Fibroblast of upper back skin (primary cell): ENCODE measurements at places on chromosomes 1 and 21.

DNA sequence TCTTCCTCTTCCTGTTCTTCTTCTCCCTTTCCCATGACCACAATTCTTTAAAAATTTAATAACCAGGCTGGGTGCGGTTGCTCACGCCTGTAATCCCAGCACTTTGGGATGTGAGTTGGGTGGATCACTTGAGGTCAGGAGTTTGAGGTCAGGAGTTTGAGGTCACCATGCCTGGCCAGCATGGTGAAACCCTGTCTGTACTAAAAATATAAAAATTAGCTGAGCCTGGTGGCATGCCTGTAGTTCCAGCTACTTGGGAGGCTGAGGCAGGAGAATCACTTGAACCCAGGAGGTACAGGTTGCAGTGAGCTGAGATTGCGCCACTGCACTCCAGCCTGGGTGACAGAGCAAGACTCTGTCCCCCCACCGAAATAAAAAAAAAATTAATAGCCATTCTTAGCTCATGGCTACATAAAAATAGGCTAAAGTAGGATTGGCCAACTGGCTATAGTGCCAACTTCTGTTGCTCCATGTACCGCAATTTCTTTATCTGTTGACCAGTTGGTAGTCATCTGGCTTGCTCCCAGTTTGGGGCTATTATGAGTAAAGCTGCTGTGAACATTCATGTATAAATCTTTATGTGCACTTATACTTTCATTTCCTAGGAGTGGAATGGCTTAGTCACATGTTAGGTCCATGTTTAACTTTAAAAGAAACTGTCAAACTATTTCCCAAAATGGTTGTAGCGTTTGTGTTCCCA lies 136.3 kb downstream of the PEX14 start:
- no peak for DNase-seq

DNA sequence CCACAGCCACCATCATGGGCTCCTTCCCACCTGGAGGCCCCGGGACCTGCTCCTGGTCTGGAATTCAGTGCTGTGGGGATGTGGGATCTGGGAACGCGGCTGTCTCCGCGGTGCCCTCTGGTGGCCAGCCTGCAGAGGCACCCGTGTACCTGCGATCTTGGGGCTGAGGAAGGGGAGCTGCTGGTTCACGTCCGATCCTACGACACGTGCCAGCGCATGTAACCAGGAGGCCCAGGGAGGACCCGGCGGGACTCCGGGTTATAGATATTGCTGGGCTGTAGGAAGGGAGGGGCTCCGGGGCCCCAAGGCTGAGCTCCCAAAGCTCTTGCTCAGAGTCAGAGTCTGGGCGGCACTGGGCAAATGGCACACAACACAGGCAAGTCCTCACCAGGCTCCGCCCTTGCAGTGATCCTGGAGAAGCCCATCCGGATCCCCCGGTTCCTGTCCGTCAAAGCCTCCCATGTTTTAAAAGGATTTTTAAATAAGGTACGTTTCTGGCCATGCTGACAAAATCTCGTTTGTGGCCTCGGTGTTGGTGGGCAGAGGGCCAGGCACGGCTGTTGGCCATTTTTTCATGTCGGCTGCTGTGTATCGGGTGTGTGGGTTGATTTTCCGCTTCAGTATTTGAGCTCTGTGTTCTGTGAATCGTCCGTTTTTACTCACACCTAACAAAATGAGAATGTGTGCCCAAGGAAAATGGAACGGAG lies 20.1 kb downstream of the FAAP20 start:
- peak; percentile 49 for DNase-seq

- no peak for DNase-seq
Measured at GRCh38 chr1:151512801-151513625, 1.8 kb downstream of the CGN start.

DNA sequence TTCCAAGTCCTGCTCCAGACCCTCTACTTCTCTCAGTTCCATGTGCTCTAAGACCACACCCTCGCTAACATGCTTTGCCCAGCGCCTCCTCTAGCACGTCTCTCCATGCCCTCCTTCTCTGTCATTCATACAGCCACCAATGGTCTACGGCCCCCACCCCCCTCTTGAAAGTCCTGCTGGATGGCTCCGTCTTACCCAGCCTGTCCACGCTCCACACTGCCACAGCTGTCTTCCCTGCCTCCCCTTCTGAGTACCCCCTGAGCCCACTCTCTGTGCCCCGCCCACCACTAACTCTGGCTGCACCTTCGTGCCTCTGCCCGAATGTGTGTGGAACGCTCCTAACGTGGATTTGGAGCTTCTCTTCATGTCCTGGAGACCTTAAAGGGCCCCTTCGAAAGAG lies 244.6 kb downstream of the TRABD2B start:
- no peak for DNase-seq

- no peak for DNase-seq
Measured at GRCh38 chr1:201153474-201154388, 543 bp downstream of the TMEM9 start.

DNA sequence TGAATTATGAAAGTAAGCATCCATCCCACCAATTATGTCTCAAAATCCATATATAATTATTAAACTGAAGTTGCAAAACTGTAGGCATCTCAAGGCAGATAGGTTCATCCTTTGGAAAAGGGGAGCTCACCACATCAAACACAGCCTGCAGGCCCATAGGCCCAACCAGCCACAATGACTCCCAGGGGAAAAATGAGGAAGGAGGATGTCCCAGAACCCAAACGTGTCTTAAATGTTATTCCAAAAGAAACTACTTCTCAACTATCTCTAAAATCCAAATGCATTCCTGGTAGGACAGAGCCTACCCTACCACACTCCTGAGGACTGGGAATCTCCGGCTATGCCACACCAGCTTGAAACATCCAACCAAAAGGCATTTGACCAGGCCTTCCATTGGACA lies 12.8 kb downstream of the TIAM1 start:
- DNase-seq = peak; percentile 41

DNA sequence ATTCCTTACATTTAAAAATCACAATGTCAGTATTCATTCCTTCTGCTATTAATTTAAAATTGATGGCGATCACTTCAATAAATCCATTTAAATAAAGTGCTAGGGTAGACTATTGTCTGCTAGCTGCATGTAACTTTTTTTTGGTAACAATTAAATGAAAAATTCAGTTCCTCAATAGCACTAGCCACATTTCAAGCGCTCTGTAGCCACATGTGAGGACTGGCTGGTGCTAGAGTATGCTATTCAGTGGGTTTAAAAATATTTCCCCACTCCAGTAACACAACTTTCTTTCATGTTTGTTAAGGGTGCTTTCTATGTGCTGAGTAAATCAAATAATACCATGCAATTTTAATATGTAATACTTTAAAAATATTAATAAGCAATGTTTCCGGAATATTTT lies 108.2 kb downstream of the LTN1 start:
- peak; percentile 14 for DNase-seq

GRCh38 chr1:209094384-209094783 lies 489.1 kb upstream of the CAMK1G start:
- DNase-seq = no peak

GRCh38 chr1:228810395-228810758 lies 75.1 kb downstream of the RHOU start:
- DNase-seq = no peak

DNA sequence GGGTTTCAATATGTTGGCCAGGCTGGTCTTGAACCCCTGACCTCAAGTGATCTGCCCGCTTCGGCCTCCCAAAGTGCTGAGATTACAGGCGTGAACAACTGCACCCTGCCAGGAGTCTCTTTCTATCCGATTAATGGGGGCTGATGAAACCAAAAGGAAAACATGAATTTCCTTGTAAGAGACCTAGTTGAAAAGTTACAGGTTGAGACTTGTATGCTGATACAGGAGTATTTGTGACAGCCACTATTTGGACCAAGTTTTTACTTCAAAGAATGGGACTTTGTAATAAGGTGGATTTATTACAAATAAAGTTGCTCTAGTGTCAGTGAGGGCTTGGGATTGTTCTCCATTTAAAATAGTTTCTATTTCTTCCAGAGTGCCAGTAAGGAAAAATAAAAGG lies 43.6 kb upstream of the TMEM61 start:
- no peak for DNase-seq

DNA sequence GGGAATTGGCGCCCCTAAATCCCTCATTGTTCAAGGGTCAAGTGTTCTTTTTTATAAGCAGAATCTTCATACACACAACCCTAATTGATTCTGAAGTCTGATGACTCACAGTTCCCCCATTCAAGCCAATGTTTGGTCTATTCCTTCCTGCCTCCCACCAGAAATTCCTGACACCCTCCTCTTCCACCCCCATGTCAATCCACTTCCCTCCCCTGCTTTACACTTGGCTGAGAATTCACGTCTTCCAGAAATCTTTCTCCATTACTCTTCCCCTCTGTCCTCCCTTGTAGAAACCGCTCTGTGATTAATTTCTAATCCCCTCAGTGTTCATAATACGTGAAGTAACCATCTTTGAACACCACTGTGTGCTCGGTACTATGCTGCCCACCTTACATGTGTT lies 76.2 kb upstream of the CD34 start:
- DNase-seq = peak; percentile 21

DNA sequence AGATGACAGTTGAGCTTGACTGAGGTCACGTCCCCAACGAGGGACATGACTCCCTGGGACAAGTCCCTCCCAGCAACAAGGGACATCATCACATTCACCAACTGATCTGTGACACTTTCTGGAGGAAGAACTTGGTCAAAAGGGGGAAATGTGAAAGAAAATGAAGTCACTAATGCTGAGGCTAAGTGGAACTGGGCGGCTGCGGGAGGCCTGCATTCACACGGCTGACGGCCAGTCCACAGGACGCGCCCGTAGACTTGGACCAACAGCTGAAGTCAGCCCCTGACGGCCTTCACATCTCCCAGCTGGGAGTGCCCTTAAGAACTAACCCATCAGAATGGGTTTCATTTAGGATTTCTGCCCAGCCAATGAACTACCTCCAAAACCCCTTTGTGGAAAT lies 26.6 kb downstream of the POFUT2 start:
- DNase-seq = no peak

- peak; percentile 43 for DNase-seq
Measured at GRCh38 chr1:185520188-185520920, 203.3 kb upstream of the IVNS1ABP start.

DNA sequence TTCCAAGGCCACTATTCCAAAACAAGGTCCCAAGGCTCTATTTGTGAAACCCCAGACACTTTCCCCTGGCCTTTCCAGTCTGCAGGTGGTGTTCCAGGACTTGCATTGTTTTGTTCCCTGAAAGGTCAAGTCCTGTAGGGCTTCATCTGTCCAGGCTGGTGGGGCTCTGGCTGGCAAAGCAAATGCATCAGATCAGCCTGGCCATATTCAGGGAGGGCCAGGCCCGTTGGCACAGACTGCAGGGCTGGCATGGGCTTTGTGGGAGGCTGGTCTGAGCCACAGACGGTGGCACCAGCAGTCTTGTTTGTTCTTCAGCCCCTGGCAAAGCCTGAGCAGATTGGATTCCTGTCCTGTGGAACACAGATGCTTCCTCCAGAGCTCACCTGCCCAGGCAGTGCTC lies 93.0 kb downstream of the SPATA46 start:
- no peak for DNase-seq

GRCh38 chr1:224730965-224731364 lies 114.8 kb downstream of the CNIH3 start:
- DNase-seq = peak; percentile 79

- no peak for DNase-seq
Measured at GRCh38 chr1:11938722-11939526, 4.4 kb downstream of the PLOD1 start.

DNA sequence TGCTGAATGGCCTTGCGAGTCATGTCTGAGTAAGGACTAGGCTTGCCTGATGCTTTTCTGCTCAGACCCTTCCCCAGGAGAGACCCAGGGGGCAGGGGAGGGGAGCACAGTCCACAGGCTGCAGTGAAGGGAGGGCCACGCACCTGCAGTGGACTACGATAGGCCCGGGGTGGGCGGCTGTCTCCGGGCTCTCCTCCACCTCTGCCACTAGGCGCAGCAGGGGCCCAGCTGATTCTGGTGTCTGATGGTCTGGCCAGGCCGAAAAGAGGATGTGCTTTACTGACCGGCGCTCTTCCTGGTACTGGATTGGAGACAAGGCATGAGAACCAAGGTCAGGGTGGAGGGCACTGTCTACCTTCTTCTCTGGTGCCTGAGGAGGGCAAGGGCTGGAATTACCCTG lies 7.9 kb upstream of the ARL8A start:
- no peak for DNase-seq

GRCh38 chr1:30783256-30783915 lies 25.8 kb upstream of the LAPTM5 start:
- DNase-seq = no peak

GRCh38 chr21:32330784-32331311 lies 32.2 kb downstream of the MRAP start:
- no peak for DNase-seq

- no peak for DNase-seq
Measured at GRCh38 chr1:241617426-241617825, 22.7 kb downstream of the CHML start.

DNA sequence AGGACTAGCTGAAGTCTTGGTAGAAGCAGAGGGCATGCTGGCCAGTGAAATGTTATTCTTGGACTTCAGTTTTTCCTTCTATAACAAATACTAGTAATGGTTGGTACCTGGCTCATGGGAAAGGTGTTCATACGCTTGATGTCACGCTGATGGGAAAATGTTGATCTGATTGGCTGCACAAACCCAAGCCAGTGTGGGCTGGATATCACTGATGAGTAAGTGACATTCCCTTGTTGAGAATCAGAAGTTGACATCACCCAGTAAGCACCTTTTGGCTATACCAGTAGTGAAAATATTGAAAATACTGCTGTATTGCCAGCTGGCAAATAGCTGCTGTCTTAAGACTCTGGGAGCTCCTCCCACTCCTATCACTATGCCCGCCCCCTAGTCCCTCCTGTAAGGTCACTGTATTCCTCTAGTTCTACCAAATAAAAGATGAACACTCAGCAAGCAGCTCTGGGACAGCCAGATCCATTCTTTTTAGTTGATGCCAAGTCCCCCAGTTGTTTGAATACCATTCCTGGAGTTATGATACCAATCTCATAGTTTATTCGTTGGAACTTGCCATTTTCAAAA lies 168.2 kb downstream of the GRIK1 start:
- no peak for DNase-seq

GRCh38 chr21:38282921-38283320 lies 26.1 kb downstream of the KCNJ15 start:
- peak; percentile 49 for DNase-seq

DNA sequence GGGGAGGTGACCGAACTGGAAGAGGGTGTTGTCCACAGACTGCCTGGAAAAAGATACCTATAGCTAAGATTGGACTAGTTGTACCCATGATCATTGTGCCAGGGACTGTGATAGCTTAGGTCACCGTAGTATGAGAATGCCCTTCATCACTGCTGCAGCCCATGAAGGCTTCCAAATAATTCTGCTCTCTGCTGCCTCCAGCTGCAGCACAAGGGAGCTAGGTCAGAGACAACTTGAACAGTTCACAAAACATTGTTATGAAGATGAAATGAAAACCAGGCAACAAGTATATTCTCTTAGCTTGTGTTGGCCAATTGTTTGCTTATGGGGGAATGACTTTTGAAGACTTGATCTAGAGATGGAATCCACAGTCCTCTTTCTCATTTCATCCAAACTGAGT lies 246.7 kb downstream of the MRPL39 start:
- DNase-seq = no peak

DNA sequence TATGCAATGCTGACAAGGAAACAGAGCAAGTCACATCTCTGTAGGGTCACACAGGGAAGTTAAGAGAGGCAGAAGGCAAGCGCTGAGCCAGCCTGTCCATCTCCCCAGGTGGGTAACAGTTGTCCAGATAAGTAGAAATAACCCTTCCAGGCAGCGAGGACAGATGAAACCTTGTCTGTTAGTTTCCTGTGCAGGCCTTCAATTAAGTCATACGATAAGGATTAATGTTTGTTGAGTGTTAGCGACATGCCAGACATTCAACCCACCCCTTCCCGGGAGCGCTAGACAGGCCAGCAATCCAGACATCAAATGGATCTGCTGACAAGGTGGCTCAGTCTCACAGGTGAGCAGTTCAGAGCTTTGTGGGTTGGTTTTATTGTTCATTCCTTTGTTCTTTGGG lies 221.5 kb upstream of the FMN2 start:
- DNase-seq = no peak
